Brain (organoid and tissue), 16 donors: ENCODE measurements at places on chromosomes 12 and 14. TPM values are rescaled to one million over a fixed set of nuclear protein-coding genes. Genes with fewer than 3 reads are reported as not detected.

Gene SLC22A17
- polyA plus RNA-seq: 298 TPM

Gene TMCC3
- 8.4 TPM for polyA plus RNA-seq

Gene SLCO1B1
- polyA plus RNA-seq: not detected

Gene COX14
- polyA plus RNA-seq: 59.5 TPM

Gene KLRD1
- 0.46 TPM for polyA plus RNA-seq

Gene GNB3
- 4.8 TPM for polyA plus RNA-seq

- peak; percentile 39 for DNase-seq
These were observed 17.3 kb upstream of the TMEM233 start for GRCh38 chr12:119576118-119576810.

DNA sequence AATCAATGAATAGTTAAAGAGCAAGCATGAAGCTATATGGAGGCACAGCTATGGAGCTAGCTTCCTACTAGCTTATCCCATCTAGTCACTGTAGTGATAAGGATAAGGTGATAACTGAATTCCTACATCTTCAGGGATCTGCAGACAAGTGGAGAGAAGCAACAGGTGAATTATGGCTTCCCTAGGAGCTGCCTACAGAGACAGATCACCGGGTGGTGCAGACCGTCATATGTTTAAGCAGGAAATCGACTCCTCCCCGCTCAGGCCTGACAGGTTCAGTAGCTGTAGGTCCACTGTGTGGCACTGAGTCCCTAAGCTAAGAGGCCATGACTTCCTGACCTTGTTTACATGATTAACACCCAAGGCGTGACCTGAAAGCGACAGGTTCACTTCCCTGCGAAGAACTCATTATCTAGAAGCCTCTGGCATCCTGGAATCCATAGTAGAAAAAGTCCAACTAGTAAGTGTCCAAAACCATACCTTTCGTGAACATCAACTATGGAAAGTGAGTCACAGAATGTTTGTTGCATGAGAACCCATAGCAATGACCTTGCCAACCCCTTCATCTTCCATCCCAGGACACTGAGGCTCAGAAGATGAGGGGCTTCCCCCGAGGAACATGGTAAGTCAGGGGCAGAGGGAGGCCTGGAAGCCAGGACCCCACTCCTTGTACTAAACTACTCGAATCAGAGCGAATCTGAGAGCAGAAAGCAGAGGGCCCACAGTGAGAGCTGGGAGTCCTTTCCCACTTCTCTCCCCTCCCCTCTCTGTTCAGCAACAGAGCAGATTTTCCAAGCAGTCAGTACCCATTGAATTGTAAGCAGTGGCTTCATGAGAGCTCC lies 75.4 kb upstream of the CCND2 start:
- DNase-seq: no peak

- no peak for DNase-seq
These were observed 2.1 kb downstream of the SCAF11 start for GRCh38 chr12:45988264-45988663.

DNA sequence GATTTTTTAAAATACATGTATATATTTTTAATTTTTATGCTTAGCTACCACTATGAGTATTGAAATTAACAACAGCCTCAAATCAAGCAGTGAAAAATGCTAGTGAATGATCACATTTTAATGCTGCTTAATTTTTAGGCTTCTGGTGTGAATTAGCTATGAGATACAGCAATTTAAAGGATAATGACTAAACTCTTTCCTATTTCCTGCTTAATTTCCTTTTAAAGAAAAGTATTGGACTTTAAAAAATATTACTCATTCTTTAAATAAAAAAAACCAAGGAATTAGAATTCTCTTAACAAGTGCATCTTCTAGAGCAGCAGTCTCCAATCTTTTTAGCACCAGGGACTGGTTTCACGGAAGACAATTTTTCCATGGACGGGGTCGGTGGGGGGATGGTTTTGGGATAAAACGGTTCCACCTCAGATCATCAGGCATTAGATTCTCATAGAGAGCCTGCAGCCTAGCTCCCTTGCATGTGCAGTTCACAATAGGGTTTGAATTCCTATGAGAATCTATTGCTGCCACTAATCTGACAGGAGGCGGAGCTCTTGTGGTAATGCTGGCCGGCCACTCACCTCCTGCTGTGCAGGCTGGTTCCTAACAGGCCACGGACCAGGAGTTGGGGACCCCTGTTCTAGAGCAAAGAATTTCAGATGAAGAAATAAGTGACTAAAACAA lies 18.6 kb upstream of the NTN4 start:
- no peak for DNase-seq

DNA sequence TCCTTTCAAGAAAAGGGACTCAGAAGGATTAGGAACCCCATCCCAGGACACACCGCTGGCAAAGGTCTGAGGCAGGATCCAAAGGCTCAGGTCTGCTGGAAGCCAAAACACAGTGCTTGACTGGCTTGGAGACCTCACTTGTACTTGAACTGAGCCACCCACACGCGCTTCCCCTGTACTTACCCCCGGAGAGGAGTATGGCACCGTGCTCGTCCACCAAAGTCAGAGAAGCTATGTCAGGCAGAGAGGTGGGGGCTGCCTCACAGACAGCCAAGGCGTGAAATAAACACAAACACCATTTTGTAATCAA lies 11.1 kb upstream of the SELPLG start:
- no peak for DNase-seq

DNA sequence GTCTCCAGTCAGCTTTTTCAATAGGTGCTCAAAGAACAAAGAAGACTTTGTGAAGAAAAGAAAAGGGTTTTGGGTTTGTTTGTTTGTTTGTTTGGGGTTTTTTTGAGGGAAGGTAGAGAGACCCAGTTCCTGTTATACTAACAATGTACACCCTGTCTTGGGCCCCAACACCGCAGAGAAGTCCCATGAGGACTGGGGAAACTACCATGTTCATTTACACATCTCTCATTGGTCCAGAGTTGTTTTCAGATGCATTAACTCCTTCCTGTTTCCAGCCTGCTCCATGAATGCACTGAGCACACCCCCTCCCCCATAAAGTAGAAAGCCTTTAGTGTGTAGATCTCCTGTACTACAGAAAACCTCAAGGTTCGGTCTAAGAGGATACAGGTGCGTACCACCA lies 51.1 kb upstream of the SLC8A3 start:
- no peak for DNase-seq

DNA sequence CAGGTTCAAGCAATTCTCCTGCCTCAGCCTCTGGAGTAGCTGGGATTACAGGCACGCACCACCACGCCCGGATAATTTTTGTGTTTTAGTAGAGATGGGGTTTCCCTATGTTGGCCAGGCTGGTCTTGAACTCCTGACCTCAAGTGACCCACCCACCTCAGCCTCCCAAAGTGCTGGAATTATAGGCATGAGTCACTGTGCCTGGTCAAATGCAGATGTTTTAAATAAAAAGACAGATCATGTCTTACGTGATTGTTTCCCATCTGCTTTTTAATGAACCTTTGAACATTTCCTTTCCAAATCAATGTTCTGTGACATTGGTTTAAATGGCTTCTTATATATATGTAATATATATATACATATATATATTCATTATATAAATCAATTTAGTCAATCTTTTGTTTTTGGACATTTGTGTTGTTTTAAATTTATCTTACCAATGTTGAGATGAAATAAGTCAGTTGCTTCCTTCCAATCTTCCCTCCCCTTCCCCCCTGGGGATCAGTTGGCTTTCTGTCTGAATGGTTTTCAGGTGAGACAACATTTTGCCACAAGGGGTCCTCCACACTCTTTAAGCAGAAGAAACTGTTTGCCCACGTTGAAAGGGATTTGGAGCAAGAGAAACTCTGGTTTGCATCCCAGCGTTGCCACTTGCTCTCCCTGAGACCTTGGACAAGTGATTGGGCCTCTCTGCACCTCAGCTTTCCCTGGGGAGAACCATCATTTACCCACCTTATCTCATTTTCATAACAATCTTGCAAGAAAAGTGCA lies 47.6 kb upstream of the RBM19 start:
- DNase-seq: peak; percentile 69

DNA sequence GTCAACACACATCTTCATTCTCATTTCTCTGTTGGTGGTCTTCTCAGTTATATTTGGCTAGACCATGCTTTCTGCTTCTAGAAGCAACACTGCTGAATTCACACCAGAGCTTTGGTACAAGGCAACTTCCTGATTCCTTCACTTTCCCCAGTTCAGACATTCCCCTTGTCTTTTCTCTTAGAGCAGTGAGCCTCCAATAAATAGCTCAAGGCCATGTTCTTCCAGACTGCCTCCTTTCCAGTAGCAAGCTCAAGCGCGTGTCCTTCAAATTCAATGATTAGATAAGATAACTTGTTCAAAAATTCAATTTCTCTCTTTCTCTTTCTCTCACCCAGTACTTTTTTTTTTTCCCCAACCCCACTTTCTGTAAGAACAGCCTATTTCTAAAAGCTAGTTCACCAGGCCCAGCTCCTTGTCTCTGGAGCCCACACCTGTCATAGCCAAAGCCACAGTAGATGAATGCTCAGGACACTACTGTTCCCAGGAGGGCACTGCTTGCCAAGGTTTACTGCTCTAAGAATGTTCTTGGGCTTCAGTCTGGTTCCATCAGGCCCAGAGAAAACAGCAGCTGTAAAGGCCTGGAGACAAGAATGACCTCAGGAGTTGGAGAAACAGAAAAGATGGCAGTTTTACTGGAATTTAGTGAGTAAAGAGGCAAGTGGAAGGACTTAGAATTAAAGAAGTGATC lies 17.7 kb downstream of the TBK1 start:
- DNase-seq: no peak

DNA sequence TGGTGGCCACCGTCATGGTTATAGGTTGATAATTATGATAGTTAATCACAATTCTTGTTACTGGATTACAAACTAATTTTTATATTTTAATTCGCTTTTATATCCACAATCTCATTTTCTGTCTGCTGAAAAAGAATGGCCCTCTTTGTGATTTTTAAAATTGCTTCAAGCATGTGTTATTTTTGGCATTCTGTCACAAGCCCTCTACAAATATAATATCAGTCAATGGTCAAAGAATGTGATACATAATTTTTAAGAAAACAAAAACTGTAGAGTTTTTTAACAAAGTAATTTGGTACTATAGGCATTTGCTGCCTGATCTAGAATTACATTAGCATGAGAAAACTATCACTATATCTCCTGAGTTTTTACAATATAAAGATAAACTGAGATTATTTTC lies 352.0 kb upstream of the TMTC1 start:
- no peak for DNase-seq

DNA sequence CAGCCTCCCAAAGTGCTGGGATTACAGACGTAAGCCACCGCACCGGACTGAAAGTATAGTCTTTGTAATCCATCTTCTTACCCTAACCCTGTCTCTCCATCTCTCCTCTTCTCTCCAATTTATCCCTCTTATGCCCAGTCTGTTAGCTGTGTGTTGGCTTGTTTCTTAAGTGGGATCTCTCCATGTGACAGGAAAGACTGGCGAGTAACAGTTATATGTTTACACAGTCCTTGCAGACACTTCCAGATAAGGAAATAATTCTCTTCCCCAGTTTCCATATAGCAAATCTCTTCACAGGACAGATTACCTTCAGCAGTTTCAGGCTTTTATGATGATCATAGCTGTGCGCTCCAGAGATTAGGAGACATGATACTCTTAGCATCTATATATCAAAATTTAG lies 16.0 kb upstream of the DIP2B start:
- DNase-seq: no peak

DNA sequence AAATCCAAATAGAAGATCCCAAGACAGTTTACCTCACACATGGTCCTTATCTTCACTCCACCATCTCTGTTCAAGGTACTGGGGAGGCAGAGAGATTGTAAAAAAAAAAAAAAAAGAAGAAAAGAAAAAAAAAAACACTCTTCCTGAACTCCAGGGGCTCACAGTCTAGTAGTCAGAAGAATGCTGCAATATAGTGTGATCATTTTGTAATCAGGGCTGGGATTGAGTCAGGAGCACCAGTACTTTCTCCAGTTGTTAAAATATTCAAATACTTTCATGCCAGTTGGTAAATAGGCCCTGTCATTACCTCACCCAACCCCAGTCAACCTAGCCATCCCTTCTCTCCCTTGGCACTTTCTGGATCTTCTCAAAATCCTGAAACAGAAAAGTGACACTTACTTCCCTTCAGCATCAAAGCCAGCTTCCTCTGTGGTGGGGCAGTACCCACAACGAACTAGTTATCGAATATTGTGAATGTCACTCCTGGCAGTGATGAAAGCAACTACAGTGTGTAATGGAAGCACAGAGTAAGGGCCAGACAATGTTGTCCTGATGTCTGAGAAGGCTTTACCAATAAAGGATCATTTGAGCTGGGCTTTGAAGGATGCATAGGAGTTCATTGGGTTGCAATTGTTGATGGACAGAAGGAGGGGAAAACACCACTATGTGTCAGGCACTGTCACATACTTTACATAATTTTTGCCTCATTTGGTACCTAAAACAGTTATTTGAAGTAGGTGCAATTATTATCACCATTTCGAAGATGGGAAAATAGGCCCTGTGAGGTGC lies 44.3 kb upstream of the HSPB8 start:
- DNase-seq: no peak

- peak; percentile 40 for DNase-seq
These were observed 6.2 kb downstream of the SERPINA1 start for GRCh38 chr14:94382099-94382715.

DNA sequence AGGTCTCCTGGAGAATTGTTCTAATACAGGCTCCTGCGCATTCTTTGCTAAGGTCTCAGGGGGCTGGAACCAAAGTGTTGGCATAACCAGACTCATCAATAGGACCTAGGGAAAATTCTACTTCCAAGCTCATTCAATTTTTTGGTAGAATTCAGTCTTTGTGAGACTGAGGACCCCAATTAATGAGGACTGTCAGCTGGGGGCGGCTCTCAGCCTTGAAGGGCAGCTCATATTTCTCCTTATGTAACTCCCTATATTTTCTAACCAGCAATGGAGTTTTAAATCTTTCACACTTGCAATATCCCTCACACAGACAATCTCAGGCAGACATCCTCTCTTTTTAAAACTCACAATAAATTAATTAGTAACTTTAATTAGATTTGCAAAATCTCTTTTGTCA lies 476.4 kb upstream of the LRFN5 start:
- DNase-seq: no peak

- peak; percentile 26 for DNase-seq
These were observed 44.0 kb downstream of the KCNK13 start for GRCh38 chr14:90105756-90106155.

- no peak for DNase-seq
These were observed 12.9 kb downstream of the BCL11B start for GRCh38 chr14:99258876-99259726.

DNA sequence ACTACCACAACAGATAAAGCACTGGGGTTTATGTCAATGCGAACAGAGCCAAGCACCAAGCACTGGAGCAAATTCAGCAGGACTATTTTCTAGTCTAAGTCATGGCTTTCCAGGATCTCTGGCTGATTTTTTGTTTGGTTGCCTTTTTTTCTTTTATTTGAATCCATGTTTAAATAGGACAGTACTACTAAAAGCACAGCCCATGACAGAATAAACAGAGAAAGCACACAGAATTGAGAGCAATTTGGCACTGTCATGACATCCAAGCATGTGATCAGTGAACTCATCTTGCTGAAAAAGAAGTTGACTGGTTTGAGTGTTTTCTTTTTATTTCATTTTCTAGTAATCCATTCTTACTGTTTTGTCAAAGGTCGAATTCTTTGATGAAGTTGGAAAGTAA lies 23.1 kb upstream of the RERG start:
- no peak for DNase-seq
